ENCODE measurements at places on chromosomes 7 and 10.

- DNase-seq = no peak
Observed at GRCh38 chr7:11716185-11716584, 115.8 kb downstream of the THSD7A start.

DNA sequence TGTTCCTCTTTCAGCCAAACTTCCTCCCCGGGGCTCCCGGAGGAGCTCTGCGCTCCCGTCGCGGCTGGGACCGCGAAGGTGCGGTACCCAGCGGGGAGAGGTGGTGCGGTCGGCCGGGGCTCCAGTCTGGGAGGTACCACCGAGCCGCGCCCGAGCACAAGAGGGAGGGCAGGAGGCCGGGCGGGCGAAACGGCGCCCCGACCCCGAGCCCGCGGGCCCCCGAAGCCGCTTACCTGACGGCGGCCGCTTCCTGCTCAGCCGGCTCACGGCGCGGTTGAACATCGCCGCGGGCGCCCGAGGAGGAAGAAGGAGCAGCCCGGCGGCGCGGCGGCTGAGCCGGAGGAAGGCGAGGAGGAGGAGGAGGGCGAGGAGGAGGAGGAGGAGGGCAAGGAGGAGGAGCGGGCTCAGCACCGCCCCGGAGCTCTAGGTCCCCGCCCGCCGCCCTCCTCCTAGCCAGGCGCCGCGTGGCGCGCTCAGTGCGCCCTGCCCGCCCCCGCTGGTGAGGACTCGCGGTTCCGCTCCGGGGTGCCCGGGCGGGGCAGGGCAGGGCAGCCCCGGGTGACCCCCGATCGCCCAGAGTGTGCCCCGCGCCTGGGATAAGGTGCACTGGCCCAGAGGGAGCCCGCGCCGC lies at the start of gene RGS10:
RGS10 (minus strand) TSS at position 363 of the 631 bp plus-strand sequence; CDS start at position 282, 81 bp downstream.
- DNase-seq = peak; percentile 51

- DNase-seq = no peak
Observed at GRCh38 chr7:132024290-132024689, 467.9 kb upstream of the PODXL start.

- peak; percentile 55 for DNase-seq
Observed at GRCh38 chr10:7417103-7417623, 6.3 kb upstream of the SFMBT2 start.

Data from fibroblast of the conjunctiva (primary cell).